ENCODE measurements at places on chromosomes 6 and 20. TPM values are rescaled to one million over a fixed set of nuclear protein-coding genes. Genes with fewer than 3 reads are reported as not detected.

- peak; percentile 64 for DNase-seq
Observed at GRCh38 chr20:5835321-5835821, 85.2 kb downstream of the SHLD1 start.

DNA sequence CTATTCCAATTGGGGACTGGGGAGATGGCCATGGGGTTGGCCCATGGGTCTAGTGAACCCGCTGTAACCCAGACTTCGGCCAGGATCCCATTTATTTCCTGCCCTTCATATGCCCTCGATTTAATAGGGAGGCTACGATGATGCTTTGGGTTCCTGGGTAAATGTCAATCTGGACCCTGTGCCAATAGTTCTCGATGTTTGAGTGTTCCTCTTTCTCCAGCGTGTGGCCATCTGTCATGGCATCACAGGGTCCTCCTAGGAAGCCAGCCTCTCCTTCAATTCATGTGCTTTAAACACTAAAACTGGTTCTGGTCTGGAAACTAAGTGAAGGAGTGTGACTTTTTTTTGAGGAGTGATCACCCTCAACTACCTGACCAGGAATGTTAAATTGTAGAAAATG lies 28.7 kb upstream of the ELMO2 start:
- DNase-seq = no peak

- no peak for DNase-seq
Observed at GRCh38 chr6:56152611-56153010, 94.8 kb downstream of the COL21A1 start.

- peak; percentile 62 for DNase-seq
Observed at GRCh38 chr20:62353289-62354030, 13.7 kb downstream of the LAMA5 start.

DNA sequence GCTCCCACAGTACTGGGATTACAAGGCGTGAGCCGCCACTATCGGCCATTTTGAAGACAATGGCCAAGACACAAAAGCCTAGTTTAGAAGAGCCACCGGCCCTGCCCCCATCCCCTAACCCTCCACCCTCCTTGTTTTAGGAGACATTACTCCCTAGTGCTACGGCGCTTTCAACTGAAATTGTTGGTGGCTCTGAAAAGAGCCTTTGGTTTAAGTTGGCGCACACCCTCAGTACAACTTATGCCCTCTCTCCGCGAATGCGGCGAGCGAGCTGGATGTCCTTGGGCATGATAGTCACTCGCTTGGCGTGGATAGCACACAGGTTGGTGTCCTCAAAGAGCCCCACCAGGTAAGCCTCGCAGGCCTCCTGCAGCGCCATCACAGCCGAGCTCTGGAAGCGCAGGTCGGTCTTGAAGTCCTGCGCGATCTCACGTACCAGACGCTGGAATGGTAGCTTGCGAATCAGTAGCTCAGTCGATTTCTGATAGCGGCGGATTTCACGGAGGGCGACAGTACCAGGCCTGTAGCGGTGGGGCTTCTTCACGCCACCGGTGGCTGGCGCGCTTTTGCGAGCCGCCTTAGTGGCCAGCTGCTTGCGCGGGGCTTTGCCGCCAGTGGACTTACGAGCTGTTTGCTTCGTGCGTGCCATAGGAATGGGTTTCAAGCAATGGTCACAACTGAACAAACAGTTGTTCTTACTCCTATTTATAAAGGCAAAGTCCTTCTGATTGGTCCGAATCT lies 114.9 kb upstream of the BTN3A2 start:
- peak; percentile 68 for DNase-seq

DNA sequence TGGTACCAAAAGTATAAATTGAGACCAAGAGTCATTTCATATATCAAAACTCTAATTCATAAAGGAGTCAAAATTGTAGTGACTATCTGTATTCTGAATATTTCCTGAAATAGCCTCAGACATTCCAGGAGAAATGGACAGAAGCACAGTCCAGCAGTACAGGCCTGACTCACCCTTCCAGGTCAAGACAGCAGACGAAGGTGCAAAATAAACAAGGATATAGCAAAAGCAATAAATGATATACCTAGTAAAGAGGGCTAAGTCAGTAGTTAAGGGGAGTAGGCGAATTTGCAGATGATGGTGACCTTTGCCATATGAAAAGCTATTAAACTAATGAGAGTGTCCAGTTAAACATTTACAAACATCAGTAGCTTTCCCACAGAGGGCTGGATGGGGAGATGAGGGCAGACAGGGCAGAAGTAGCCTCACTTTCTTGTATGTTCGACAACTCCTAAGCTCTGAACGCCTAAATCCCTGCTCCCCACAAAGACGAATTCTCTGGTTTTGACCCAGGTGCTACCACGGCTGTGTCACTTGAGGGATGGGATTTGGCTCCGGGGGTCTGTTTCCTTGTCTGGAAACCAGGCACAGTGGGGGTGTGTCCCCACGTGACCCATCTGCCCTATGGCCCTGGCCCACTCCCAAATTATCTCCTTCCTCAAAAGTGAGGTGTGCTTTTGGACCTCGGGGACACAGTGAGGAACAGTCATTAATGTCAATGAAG lies 3.6 kb upstream of the SLC52A3 start:
- DNase-seq = no peak

- no peak for DNase-seq
Observed at GRCh38 chr6:75503291-75503690, 9.7 kb upstream of the FILIP1 start.

- no peak for DNase-seq
Observed at GRCh38 chr6:89886378-89887120, 7.7 kb upstream of the GJA10 start.

- no peak for DNase-seq
Observed at GRCh38 chr20:37988306-37988954, 44.8 kb downstream of the TTI1 start.

DNA sequence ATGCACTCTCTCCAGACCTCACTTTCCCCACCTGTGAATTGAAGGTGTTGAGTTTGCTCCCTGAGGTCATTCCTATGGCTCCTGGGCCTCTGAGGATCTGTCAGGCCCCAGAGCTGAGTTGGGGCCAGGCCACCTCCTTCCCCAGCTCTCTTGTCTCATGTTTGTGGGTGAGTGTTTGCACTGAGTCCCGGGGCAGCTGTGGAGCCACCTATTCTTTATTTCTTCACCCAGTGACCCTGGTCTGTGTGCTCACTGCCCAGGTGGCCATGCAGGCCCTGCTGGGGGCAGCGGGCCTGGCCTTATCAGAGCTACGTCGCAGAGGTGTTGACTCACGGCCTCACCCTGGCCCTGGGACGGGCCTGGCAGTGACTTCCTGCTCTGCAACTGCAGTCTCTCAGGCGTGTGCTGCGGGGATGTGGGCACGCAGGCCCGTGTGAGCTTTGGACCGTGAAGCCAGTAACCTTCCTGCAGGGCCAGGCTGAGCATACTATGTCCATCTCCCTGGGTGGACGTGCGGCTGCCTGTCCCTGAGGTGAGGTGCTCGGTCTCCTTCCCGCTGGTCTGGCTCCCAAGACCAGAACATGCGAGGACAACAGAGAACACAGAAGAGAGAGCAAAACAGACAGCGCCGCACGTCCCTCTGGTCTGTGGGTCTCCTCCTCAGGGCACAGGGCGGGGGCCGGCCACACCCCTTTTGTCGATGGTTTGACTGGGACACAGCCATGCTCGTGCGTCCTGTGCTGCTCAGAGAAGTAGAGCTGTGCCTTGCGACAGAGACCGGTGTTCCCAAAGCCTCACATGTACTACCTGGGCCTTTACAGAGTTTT lies 12.1 kb downstream of the TMEM181 start:
- DNase-seq = no peak

DDO gene
- 9.2 TPM for total RNA-seq

EDN1 gene
- total RNA-seq = 2.2 TPM

XKR7 gene
- total RNA-seq = not detected

GJA1 gene
- 145 TPM for total RNA-seq

ANKRD6 gene
- total RNA-seq = 22.8 TPM

PLCB1 gene
- total RNA-seq = 16.7 TPM

MEP1A gene
- total RNA-seq = not detected

EPHA7 gene
- total RNA-seq = 20.0 TPM
